ENCODE measurements at places on chromosomes 11 and 22.

DNA sequence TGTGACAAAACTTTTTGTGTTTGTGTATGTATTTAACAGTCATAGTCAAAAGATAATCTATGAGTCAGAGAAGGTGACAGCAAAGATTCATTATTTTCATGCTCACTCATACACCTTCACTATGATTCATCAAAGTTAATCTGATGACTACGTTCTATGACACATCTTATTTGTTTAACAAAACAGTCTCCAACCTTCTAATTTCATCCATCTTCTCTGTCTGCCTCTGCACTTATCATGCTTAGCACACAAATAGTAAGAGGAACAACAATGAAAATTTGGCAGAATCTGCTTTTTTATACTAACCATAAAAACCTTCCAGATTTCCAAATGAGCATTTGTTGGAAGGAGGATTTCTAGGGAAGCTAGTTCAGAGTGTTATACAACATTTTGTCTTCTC, 568.9 kb downstream of the LUZP2 start:
- peak; percentile 23 for DNase-seq

DNA sequence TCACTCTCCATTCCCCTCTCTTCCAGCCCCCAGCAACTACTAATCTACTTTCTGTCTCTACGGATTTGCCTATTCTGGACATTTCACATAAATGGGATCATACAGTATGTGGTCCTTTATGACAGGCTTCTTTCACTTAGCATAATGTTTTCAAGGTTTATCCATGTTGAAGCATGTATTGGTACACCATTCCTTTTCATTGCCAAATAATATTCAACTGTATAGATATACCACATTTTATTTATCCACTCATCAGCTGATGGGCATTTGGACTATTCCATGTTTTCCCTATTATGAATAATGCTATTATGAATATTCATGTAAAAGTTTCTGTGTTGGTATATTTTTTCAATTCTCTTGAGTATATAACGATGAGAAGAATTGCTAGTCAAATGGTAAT, 54.5 kb downstream of the MRTFA start:
- no peak for DNase-seq

DNA sequence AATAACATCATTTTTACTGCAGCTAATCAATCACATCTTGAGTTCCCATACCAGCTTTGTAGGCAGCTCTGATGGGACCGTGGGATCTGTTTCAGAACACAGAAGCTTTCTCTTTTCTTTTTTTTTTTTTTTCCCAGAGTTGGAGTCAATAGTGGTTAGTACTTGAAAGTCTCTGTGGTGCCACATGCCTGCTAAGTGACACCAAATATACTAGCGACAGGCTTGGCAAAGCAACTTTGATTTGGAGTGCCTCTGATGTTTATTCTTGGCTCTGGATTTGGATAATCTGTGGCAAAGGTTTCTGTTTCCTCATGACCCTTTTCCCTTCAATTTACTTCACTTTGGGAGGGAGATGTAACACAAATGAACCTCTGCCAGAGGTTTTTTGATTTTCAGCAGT, 681.4 kb upstream of the TENM4 start:
- no peak for DNase-seq

DNA sequence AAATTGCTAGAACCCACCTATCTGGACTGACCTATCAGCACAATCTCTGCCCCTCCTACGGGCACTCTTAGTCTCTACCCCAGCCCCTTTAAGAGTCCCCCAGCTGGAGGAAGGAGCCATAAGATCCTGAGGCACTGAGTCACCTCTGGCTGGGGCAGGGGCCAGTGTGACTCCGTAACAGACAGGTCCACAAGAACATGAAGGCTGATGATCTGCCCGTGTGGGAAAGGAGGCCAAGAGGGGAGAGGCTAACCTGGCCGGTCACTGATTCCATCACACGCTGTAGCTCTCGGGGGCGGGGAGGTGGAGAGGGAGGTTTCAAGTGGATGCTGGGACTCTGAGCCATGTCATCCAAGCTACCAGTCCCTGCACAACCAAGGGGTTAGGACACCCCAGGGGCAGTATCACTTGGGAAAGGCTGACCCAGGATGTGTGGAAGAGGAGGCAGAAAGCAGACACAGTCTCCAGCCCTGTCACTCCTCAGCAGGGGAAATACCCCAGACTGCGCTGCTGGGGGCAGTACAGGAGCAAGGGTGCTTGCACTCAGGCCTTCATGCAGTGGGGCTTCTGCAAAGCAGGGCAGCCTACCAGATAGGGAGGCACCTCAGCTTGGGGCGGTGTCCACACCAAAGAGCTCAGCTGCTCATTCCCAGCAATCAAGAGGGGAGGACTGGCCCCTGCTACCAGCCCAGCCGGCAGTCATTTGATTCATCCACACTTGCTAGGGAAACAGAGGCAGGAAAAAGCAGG, 22.3 kb downstream of the ARHGAP1 start:
- DNase-seq: no peak

- no peak for DNase-seq
Observed at GRCh38 chr11:21612326-21612725, 580.6 kb upstream of the ANO5 start.

GRCh38 chr11:43557553-43558110, 122.9 kb upstream of the HSD17B12 start:
- DNase-seq: peak; percentile 52

DNA sequence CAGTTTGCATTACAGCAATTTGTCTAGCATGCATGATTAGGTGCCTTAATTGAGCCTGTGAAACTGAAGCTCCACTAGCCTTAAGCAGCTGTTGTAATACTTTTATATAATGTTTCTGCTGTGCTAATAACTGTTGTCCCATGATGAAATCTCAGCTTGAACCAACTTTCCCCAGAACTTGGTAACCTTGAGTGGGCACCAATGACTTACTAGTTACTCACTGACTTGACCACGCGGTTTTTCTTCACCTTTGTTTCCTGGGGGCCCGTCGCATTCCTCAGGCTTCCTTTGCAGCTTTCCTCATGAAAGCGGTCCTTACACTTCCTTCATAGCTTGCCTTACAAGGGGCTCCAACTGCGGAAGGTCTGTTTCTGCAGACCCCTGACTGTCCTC, 11.2 kb upstream of the GLYATL1 start:
- DNase-seq: no peak

DNA sequence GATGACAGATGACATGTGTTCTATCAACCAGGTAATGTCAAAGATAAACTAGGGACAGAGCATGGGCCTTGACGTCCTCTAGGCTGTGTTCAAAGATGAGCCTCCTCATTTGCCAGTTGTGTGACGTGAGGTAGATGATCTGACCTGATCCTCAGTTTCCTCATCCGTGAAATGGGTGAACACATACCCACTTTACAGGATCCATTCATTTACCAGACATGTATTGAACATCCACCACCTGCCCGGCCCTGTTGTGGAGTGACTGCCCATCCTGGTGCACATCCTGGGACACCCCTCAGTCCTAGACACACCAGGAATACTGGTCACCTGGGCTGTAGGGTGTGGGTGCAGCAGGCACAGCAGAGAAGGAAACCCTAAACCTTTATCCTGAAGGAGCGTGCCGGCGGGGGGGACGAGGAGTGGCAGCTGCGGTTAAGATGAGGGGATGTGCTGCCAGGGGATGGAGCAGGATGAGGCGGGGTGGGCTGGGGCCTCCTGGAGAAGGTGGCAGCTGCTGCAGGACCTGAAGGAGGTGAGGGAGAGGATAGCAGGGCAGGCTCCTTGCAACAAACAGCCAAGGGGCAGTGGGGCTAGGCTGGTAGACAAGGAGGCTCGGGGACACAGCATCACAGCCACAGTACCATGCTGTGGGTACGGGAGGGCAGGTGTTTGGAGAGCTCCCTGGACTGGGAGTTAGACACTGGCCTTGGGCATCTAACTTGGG, 8.4 kb downstream of the CLDN5 start:
- DNase-seq: no peak

- DNase-seq: no peak
Observed at GRCh38 chr11:82233201-82233600, 500.5 kb downstream of the FAM181B start.

DNA sequence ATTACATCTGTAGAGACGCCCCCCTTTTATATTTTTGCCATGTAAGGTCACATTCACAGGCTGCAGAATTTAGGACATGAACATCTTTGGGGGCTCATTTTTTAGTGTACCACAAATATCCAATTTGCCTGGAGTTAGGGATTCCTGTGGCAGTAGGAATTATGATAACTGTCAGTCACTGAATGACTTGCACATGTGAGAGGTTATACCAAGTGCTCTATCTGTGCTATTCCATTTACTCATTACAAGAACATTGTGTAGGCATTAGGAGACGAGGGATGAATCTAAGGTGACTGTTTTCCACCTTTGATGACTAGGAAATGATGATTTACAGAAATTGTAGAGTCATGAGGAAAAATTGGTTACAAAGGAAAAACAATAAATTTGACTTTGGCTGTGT, 79.3 kb downstream of the LIF start:
- DNase-seq: no peak

GRCh38 chr11:12031856-12032544, 23.6 kb upstream of the DKK3 start:
- no peak for DNase-seq

GRCh38 chr22:43017525-43018460, 2.8 kb upstream of the PACSIN2 start:
- DNase-seq: no peak

- no peak for DNase-seq
Observed at GRCh38 chr11:34243600-34244464, 114.0 kb downstream of the ABTB2 start.

DNA sequence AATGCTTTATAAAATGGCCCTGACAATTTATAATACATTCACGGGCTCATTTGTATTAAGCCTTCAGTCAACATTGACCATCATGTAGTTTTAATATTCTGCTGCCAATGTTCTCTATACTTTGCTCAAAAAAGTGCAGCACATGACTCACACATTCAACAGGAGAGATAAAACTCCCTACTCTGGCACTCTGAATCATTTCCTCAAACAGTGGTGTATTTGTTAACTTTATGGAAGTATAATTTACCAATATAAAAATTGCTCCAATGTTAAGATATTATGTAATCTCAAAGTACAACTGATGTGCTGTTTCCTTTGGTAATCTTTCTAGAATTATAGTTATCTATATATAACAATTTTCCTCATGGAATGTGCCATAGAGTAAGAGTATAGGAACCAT, 39.9 kb downstream of the MAML2 start:
- DNase-seq: no peak

DNA sequence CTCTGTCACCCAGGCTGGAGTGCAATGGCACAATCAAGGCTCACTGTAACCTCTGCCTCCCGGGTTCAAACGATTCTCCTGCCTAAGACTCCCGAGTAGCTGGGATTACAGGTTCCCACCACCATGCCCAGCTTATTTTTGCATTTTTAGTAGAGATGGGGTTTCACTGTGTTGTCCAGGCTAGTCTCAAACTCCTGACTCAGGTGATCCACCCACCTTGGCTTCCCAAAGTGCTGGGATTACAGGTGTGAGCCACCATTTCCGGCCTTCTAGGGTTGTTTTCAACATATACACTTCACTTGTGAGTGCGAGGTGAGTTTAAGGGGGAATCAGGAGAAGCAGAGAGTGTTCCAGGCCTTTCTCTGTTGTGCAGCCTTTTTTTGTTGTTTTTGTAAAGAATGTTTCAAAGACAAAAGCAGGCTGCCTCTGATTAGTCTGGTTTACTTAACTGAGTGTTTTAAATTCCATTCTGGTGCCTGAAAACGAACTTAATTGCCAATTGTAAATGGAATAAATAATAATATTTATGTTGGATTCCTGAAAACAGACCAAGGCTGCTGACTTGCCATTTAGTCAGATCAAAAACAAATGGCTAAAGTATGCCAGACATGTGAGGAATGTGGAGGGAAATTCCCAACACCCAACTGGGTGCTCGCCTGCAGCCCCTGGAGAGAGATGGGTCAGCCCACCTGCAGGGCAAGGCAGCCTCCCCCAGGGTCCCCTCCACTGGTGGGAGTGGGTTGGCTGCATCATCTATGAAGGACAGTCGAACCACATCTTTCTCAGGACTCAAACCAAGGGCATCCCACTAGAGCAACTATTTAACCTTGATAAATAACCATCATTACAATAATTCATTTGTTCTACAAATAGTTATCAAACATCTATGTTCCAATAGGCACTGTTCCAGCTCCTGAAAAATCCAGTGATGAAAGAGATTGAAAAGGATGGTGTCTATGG, 4.6 kb upstream of the RANGAP1 start:
- DNase-seq: no peak

DNA sequence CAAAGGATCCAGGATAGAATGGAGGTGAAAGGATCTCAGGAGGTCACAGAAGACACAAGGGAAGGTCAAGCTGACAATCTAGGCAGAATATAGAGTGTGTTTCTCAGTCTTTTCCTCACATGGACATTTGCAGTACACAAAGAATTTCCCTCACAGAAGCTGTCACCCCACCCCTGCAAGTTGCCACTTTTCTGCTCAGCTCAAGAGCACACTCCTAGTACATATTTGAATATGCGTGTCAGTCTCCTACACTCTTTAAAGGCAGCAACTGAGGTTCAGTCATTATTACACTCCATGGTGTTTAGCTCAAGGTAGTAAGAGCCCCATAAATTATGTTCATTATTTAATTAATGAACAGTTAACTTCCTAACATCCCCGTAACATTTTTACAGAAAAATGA, 59.1 kb downstream of the ETS1 start:
- no peak for DNase-seq

- no peak for DNase-seq
Observed at GRCh38 chr22:46596032-46596441, 24.1 kb upstream of the GRAMD4 start.

- DNase-seq: peak; percentile 52
Observed at GRCh38 chr22:42906605-42907348, 49.7 kb upstream of the ARFGAP3 start.

GRCh38 chr22:45302751-45303150, 7.0 kb upstream of the FAM118A start:
- no peak for DNase-seq

DNA sequence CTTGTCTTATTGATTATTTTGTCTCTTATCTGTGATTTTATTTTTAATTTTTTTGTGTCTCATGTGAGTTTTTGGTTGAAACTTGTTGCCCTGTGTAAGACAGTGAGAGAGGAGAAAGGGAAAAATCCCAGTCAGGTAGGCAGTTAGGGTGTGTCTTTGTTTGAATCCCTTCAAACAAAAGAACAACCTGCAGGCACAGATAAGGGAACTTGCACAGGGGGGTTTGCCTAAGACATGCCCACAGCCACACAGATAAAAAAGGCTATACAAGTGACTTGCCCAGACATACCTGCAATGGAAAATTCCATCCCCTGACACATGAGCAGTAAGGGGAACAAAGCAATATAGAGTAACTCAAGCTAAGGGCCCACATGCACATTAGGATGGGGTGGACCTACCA, 127.8 kb upstream of the PLET1 start:
- no peak for DNase-seq

Measured in muscle of back (tissue), 13 donors.